Non-pigmented ciliary epithelial cell (primary cell): ENCODE measurements at places on chromosomes 16 and 17.

- DNase-seq = no peak
These were observed 8.6 kb downstream of the SLC6A4 start for GRCh38 chr17:30226878-30227277.

DNA sequence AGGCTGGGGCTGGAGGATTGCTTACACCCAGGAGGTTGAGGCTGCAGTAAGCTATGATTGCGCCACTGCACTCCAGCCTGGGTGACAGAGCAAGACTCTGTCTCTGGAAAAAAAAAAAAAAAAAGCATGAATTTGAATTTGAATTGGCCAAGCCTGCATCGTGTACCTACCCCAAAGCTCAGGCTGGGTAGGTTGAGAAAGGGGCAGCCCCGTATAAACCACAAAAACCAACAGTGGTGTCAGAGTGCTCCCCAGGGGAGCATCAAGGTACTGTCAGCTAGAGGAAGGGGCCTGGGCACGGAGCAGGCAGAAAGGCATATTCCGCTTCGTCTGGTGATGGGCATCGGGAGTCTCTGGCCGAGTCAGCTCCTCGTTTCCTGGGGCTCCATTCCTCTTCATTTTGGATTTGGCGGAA lies 40.9 kb downstream of the RAP1GAP2 start:
- no peak for DNase-seq

- no peak for DNase-seq
These were observed 49.5 kb downstream of the FTO start for GRCh38 chr16:53753431-53753830.

DNA sequence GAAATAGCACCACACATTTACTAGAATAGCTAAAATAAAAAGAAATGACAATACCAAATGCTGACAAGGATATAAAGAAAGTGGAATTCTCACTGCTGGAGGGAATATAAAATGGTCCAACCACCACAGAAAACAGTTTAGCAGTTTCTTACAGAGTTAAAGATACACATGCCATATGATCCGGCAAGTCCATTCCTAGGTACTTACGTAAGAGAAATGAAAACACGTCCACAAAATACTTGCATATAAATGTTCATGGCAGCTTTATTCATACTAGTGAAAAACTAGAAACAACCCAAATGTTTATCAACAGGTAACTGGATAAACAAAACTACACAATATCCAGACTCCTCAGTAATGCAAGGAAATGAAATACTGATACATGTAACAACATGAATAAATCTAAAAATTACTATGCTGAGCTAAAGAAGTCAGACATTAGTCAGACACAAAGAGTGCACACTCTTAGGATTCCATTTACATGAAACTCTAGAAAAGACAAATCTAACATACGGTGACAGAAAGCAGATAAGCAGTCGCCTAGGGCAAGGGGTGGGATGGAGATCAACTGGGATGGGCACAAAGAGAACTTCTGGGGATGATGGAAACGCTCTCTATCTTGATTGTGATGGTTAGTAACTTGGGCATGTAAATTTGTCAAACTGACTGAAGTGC lies 76.4 kb downstream of the SMG6 start:
- no peak for DNase-seq

DNA sequence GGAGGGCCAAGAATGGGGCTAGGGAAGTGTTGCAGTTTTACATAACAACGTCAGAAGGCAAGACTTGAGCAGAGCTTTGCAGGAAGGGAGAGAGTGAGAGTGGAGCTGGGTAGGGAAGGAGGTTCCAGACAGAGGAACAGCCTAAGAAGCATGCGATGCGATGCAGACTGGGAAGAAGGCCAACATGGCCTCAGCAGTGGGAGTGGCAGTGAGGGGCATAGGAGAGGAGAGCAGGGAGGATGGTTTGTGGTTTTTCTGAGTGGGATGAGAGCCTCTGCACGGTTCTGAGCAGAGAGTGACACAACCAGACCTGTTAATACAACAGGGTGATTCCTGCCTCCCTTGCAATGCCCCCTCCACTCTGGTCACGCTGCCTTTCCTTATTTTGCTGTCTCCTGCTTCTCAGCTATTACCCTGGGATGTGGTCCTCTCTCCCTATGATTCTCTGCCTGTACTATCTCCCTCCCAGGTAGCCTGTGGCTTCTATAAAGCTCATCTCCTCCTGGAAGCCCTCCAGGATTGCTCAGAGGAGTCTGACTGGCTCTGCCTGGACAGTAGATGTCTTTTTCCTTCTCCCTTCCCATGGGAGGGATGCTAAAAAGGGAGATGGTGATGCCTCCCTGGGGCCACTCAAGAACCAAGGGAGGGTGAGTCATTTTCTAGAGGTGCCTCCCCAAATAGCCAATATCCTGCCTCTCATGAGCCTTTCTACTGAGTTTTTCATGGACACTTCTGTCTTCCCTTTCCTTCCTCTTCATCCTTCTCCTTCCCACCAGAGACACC lies 38.7 kb upstream of the NGFR start:
- peak; percentile 32 for DNase-seq

GRCh38 chr16:51134269-51134812 lies 16.7 kb downstream of the SALL1 start:
- DNase-seq = no peak

DNA sequence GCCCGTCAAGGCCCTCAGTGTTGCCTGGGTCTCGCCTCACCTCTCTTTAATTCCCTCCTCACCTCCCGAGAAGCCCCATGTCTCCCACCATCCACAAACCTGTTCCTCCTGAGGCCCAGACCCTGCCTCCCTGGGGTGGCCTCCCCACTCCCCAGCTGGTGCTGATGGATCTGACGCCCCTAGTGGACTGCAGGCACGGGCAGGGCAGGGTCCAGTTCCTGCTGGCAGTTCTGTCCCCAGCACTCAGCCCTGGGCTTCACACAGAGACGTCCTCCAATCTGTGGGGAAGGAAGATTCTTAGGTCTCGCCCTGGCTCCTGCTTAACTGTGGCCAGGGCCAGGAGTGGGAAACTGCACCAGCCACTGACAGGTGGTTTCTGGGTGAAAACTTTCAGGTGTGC lies 108.8 kb downstream of the AMFR start:
- no peak for DNase-seq

GRCh38 chr17:8100111-8100510 lies 12.6 kb upstream of the ALOX12B start:
- no peak for DNase-seq

DNA sequence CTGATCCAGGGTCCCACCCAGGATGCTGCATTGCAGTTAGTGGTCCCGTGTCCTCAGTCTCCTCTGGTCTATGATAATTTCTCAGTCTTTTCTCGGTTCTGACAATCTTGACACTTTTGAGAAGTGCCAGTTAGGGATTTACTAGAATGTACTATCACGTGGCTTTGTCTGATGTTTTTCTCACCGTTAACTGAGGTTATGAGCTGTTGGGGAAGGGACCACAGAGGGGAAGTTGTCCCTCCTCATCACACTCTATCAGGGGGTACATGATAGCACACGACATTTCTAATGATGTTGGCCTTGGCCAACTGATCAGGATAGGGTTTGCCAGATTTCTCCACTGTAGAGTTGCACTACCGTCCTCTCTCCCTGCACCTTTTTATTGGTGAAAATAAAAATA lies 250.9 kb upstream of the SDK2 start:
- DNase-seq = no peak

- DNase-seq = peak; percentile 82
These were observed 31.7 kb upstream of the KCNJ2 start for GRCh38 chr17:70137451-70138230.

DNA sequence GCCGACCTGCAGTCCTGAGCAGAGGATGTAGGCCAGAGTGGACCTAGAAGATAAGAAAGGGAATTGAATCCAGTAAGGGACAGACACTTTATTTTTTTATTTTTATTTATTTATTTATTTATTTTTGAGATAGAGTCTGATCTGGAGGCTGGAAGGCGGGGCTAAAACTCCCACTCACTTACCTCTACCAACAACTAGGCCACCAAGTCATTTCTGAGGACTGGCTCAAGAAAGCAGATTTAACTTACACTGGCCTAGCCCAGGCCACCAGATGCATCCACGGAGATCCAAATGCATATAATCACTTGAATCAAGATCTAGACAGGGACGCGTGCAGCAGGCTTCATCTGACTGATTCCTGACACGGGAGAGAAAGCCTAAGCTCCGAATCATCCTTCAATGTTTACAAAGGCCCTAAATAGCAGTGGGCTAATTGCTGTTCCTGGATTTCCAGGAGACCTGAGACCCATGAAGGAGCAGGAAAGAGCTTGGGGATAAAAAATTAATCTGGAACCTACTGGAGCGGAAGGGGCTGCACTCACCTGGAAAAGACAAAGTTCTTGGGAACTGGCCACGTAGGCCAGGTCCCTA lies 1.1 kb upstream of the ALOX12 start:
- no peak for DNase-seq

- DNase-seq = no peak
These were observed 762 bp downstream of the PYCARD start for GRCh38 chr16:31201582-31202413.

- DNase-seq = no peak
These were observed 16.3 kb upstream of the MAP3K14 start for GRCh38 chr17:45332989-45333701.

DNA sequence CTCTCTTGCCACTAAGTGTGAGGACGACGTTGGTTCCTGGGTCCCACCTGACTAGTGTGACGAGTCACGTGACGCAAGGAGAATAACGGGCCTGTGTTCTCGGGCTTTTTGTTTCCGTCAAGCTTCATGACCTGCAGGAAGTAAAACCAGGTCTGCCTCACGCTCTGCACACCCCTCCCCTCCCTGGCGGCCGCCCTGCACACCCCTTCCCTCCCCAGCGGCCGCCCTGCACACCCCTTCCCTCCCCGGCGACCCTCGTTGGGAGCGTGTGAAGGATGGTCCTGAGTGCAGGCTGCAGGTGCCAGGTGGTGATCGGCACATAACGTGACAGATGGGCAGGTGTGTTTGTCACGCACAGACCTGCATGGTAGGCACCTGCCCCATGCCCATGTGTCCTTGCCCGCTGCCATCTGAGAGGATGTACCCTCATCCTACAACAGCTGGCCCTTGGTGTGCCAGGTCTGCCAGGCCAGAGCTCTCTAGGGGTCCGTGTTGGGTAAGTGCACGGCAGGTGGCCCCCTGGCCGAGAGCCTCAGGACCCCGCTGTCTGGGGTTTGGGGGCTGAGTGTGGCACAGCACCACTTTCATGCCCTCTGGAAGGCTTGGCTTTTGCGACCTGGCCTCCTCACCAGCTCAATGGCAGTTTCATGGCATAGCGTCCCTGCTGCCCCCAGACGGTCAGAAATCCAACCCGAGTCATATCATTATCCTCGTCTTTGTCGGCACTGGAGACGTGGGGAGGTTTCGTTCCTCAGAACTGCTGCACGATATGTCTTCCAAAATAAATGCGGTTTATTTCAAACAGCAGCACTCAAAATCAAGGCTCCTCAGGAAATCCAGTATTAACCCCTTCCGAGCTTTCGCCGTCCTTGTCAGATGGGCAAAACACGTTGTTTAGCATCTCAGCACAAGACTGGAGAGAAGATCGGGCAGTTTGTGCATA lies 191.8 kb upstream of the CHMP6 start:
- no peak for DNase-seq

DNA sequence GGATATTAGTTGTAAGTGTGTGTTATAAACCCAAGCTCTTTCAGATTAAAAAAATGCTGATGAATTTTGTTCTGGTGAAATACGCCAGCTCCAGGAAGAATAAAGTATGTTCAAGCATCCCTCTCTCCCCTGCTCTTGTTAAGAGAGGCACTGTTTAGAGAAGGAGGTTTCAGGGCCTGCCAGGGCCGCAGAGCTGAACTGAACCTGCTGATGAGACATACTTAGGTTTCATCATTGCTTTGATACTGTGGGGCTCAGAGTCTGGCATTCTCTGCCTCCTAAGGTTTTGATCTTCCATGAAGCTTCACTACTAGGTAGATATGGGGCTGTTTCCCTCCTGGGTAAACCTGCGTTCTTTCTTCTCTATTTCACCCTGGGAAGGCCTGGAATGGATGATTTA lies 175.3 kb upstream of the FAM20A start:
- DNase-seq = no peak

- DNase-seq = no peak
These were observed 12.6 kb downstream of the DUSP14 start for GRCh38 chr17:37502009-37502936.
